Right ventricle myocardium inferior (tissue), 1 donor: ENCODE measurements at places on chromosomes 2 and 18.

DNA sequence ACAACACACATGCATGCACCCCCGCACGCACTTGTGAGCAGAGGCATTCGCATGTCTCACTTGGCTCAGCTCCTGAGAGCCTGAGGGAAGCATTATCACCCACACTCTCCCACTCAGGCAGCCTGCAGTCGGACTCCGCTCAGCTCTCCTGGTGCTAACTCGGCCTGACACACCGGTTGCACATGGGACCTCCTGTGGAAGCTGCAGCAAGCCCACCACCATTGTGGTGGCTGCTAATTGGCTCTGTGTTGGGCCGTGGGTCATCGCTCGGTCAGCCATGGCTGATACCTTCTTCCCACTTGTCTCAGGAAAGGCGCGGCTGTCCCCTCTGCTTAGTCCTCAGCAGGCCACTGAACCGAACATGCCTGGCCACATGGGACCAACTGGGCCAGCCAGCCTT lies 13.7 kb upstream of the TEX261 start:
- no peak for DNase-seq

DNA sequence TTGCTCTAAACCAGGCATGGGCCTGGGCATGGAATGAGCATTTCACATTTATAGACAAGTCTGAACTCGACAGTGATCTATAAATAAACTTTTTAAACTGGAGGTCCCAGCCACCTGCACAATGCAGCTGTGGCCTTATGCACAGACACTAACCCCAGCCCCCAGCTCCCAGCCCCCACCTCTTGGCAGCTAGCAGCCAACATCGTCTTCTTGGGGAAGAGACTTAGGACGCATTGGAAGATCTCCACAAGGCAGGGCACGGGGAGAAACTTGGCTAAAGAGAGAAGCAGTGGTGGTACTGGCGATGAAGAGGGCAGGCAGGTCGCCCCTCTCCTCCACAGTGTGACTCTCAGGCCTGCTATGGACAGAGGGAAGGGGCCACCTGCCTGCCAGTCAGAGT lies 213.2 kb downstream of the ANAPC1 start:
- DNase-seq = no peak

DNA sequence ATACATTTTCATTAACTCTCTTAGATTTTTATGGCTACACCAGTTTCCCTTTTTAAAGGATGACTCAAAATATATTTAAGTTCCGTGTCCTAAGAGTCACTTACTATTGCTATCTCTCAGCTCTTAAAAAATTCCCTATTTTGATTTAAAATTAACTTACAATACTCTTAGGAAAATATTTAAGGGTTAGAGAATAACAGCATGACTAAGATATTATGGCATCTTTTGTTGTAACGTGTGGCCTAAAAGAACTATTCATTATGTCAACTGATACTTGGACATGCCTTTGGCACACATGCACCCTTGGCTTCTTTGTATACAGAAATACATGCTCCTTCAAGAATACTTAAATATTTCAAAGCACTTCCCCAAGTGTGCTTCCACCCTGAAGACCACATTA lies 42.3 kb downstream of the SCN3A start:
- DNase-seq = no peak

GRCh38 chr18:78813156-78813555 lies 166.5 kb upstream of the SALL3 start:
- no peak for DNase-seq

DNA sequence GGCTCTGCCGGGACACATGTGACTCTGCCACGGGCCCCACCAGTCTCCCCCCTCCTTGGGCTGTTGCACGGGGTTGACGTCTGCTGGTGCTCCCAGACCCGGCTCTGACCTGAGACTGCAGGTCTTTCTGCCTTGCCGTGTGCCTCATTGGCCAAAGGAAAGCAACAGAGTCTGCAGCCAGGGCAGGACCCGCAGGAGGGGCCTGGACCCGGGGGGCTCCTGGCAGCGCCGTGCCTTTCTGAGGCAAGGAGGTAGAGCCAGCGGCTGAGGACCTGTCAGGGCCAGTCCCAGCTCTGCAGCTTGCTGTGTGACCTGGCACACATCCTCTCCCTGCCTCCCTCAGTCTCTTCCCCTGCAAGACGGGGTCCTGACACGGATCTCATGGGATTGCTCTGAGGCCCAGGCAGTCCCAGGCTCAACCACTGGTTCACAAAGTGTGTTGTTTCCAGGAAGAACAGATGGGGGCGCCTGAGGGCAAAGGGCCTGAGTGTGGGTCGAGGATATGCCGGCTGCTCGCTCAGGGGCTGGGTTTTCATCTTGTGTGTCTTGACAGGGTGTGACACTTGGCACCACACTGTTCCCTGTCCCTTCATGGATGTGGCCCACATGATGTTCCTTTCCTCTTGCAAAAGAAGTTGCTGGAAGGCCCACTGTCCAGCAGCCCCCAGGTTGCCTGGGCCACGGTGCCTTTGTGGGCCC lies 9.0 kb downstream of the CAPN10 start:
- DNase-seq = peak; percentile 73

GRCh38 chr18:78972930-78973331 lies 6.7 kb upstream of the SALL3 start:
- no peak for DNase-seq

DNA sequence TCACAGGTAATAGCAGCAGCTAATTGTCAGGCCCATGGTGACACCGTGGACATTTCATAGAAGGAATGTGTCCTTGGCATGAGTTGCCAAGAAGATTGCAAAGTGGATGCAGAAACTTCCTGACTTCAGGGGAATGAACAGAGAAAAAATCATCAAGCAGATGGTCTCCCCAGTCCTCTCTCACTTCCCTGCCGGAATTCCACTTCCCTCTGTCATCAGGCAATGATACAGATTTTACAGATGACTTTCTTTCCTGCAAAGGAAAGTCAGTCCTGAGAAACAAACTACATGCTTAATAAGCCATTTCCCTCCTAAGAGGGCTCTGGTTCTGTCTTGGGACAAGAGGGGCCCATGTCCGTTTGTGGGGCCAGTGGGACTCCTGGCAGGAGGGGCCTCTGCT lies 45.7 kb downstream of the KCNF1 start:
- no peak for DNase-seq

DNA sequence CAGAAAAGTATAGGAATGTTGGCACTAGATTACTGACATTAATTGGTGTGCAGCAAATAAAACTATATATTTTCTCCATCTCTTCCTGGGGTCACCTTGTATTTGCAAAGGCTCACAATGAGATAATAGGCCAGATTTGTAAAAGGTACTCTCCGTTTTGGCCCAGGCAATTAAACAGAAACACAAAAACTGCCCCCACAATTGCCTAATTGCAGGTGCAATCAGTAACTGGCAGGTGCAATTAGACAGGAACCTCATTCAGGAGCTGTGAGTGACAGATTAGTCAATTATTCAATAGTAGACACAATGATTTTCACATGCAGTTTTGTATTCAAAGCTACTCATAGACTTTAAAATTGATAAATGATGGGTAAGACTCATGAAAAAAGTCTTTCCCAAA lies 451.4 kb upstream of the ID2 start:
- DNase-seq = no peak

GRCh38 chr2:131092458-131093005 lies 728 bp downstream of the FAM168B start:
- DNase-seq = no peak

GRCh38 chr18:77207540-77207939 lies 42.1 kb upstream of the GALR1 start:
- DNase-seq = peak; percentile 74

- no peak for DNase-seq
Observed at GRCh38 chr2:191559569-191559968, 118.4 kb upstream of the NABP1 start.

DNA sequence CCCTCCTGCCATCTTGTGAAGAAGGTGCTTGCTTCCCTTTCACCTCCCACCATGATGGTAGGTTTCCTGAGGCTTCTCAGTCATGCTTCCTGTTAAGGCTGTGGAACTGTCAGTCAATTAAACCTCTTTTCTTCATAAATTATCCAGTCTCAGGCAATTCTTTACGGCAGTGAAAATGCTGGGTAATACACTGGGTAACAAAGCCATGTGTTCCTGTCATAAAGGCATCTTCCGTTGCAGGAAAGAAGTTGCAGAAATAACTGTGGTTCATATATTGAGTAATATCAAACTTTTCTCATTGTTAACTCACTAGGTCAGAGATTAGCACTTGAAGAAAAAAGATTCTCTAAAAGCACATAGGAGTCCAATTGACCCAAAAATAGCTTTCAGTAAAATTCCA lies 163.9 kb upstream of the HNMT start:
- no peak for DNase-seq
